Posterior cingulate gyrus (tissue), 11 donors: ENCODE measurements at places on chromosomes 12 and 14.

GRCh38 chr12:32145096-32145495 is 38.4 kb downstream of the BICD1 start:
- DNase-seq = no peak

- DNase-seq = no peak
These were observed 221.8 kb downstream of the PRKD1 start for GRCh38 chr14:29705801-29706200.

DNA sequence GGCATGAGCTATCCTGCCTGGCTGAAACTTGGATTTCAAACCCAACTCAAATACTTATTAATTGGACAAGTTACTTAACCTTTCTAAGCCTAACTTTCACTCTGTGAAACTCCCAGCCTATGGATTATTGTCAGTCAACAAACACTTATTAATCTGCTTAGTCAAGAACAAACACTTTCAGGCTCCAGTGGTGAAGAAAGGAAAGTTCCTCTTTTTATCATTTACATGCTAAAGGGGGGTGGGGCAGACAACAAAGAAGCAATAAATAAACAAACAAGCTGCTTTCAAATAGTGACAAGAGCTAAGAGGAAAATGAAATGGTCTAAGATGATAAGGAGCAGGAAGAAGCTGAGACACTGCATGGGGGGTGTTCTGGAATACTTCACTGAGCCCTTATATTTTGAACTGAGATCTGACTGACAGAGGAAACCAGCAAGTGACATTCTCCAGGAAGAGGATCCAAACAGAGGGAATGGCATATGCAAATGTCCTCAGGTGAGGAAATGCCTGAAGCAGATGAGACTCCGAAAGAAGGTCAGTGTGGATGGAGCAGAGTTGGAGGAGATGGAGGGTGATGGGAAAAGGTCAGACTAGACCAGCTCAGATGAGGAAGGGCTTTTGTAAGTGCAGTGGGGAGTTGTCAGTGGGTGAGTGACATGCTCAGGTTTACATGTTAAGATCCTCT is 259.6 kb downstream of the ITPR2 start:
- no peak for DNase-seq

DNA sequence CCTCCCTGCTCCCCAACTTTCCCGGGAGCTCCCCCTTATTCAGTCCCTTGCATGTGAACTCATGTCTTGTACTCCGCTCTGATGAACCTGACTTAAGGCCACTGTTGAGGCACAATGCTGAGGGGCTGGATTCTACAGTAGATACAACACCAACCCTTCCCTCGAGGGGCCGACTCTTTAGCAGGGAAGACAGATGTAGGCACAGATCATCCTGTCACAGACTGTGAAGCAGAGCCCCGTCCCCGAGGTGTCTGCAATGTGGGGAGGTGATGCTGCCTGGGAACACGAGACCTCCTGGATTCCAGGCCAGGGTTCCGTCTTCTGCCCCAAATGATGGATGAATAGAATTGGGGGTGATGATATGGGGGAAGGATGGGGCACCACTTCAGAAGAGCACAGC is 175.1 kb downstream of the CHST11 start:
- no peak for DNase-seq

DNA sequence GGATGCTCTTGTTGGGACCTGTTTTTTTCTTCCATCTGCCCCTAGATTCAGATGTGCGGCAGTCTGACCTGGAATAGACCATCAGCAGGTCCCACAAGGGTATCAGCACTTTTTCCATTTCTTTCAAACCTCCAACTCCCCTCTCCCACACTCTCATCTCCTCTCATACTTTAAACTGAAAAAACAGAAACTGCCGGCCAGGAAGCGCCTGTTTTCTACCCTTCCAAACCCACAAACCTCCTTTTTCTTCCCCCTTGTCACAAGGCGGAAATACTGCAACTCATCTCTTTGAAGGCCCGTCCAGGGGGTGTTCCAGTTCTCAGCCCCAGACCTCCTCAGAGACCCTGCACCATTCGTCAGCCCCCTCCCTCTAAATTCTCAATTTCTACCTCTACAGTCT is 62.5 kb upstream of the FKBP4 start:
- DNase-seq = no peak

DNA sequence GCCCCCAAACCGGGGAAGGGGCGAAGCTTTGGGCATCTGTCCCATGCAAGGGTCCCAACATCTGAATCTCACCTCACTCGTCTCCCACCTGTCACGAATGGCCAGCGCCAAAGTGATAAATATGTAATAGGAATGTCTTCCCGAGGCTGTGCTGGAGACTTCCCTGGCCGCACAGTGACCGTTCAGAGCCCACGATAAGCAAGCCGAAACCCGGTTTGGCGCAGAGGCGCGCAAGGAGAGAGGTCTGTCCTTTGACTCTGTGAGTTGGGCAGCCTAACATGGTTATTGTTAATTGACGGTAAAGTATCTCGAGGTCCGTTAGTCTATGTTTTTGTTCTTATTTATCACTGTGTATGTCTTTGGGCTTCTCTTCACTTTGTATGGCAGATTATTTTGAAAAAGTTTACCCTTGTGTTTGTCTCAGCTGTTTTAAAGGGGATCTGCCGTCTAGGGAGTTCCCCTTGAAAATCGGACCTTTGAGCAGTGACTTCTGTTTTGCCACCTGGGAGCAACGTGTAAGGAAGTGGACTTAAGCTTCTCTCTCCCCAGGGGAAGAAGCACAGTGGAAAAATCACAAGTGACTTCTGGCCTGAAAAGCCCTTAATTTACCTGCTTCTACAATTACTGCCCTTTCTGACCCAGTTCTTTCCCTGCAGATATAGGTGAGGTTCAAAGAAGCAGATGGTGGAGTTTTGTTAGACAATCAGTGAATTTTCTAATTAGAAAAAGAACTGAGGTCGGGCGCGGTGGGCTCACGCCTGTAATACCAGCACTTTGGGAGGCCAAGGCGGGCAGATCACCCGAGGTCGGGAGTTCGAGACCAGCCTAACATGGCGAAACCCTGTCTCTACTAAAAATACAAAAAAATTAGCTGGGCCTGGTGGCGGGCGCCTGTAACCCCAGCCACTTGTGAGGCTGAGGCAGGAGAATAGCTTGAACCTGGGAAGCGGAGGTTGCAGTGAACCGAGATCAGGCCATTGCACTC is 1.1 kb upstream of the TM9SF1 start:
- no peak for DNase-seq

GRCh38 chr12:55818140-55818728 is 393 bp downstream of the ORMDL2 start:
- DNase-seq = no peak

DNA sequence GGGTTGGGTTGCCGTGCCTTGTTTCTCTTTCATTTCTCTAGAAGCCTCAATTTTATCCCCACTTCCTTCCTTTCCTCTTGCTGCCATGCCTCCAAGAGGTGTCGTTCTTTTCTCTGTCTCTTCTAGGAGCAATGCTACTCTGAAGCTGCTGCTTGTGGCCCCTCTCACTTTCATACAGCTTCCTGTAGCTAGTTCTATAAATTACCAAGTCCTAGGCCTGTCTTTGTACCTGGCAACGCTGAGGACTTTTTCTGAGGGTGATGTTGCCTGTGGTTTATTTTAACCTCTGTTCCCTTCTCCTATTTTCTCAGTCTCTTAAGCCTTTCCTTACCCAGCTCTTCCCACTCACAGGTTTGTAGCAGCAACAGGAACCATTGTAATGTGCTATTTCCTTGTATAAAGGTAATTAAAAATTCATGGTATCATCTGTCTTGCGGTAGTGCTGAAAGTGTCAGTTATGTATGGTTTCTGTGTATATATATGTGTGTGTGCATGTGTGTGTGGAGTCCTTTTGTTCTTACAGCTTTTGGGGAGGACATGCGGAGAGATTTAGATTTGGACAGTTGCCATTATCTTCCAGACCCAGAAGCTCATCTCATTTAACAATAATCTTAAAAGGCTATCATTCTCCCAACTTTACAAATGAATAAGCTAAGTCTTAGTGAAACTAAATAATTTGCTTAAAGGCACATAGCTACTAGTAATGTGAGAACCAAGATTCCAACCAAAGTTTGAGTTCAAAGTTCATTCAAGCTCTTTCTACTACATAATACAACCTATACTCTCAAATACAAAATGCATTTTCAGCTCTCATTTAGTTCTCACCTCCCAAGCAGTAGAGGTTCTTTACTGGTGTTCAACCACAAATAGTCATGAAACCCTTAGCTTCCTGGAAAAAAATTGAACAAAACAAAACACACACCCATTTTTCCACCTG is 43.8 kb downstream of the DDHD1 start:
- no peak for DNase-seq

DNA sequence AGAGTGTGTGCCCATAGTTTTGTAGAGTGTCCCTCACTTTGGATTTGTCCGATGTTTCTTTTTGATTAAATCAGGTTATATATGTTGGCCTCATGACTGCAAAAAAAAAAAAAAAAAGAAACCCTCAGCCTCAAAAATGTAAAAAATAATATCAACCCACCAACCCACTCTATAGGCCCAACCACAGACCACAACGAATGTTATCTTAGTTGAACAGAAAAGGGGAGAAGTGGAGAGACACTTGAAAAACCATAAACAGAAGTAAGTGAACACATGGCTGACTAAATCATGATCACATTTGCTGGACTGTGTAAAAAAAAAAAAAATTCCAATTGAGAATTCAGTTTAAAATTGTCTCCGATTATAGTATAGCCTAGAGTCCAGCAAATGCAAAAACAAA is 45.5 kb upstream of the ST8SIA1 start:
- DNase-seq = no peak

GRCh38 chr12:53046655-53047220 is 3.1 kb upstream of the TNS2 start:
- peak; percentile 81 for DNase-seq

DNA sequence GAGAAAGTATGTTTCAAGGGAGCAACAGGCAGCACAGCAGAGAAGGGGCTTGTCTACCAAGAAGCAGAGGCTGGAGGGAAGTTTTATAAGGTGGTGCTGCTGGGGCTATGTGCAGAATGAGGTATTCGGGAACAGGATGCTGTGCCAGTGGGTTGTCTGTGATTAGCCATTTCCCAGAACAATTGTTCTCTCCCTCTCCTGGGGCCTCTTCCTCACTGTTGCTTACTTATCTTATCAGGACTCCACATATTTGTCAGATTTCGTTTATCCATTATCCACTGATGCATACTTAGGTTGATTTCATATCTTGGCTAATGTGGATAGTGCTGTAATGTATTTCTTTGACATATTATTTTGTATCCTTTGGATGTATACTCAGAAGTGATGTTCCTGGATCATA is 195.1 kb upstream of the RTL1 start:
- DNase-seq = no peak

DNA sequence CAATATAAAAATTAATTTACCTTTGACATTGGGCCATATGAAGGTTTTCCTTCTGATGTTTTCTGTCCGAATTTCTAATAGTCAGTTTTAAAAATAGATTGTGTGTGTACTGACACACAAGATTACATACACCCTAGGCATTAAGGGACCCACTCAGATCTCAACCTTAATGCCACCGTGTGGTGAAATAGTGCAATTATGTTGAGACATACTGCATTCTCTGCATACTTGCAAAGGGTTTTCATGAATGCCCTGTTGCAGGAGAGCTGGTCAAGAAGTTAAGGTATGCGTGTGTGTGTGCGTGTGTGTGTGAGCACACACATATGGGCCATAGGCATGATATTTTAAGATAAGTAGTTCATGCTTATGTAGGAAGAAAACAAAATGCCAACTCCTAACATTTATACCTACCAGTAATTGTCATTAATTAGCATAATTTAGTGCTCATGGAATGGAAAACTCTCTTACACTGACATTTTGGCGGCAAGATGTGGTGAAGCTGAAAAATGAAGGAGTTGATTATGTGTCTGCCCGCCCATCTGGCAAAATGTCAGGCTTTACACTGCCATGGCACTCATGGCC is 58.8 kb downstream of the PIK3C2G start:
- DNase-seq = no peak

GRCh38 chr12:120037851-120038250 is 48.8 kb downstream of the BICDL1 start:
- no peak for DNase-seq

GRCh38 chr14:102317564-102318248 is 1.8 kb upstream of the ZNF839 start:
- no peak for DNase-seq

- no peak for DNase-seq
These were observed 28.3 kb downstream of the C12orf75 start for GRCh38 chr12:105358789-105359188.

GRCh38 chr12:27869567-27869966 is 89.5 kb upstream of the MANSC4 start:
- no peak for DNase-seq

DNA sequence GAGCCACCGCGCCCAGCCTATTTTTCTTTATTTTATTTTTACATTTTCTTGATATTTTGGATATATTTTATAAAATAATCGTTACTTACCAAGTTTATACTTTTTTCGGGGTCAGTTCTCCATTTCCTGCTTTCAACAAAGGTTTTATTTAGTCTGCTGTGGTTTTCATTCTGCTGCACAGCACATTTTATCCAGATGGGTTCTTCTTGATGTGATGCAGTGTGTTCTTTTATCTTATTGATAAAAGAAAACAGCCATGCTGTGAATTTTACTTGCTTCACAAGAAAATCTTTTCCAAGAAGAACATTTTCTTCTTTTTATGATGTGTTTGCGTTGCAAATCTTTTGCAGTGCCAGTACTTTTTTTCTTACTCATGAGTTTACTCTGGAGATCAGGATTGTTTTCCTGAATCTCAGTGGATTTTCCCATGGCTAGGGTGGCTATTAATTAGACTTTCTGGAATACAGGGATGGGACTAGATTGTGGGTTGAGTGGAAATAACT is 192.5 kb downstream of the ADGRD1 start:
- no peak for DNase-seq

- no peak for DNase-seq
These were observed 21.0 kb downstream of the KTN1 start for GRCh38 chr14:55600784-55601561.

- DNase-seq = no peak
These were observed 70.1 kb downstream of the SYNE2 start for GRCh38 chr14:63922696-63923421.

DNA sequence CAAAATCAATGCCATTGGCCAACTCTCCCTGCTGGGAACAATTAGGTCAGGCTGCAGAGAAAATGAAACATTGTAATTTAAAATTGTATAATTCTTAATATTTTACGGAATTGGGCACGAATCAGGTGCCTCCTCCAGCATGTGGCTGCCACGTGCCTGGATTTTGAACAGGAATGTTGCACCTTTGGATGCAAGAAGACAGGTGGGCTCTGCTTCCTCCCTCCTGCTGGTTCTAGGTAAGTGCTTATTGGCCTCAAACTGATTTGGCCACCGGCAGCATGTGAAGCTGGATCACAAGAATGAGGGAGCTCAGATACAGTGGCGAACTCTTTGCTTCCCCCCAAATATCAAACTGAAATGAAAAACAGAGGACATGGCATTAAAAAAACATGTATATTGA is 1559.9 kb upstream of the FLRT2 start:
- DNase-seq = no peak

GRCh38 chr12:60324746-60325145 is 728.9 kb downstream of the SLC16A7 start:
- DNase-seq = no peak

- no peak for DNase-seq
These were observed 65.0 kb upstream of the ASPG start for GRCh38 chr14:104020471-104020870.

- no peak for DNase-seq
These were observed 30.9 kb downstream of the LRTM2 start for GRCh38 chr12:1851151-1851701.

GRCh38 chr12:12486661-12487240 is 75.9 kb downstream of the DUSP16 start:
- DNase-seq = no peak

- DNase-seq = no peak
These were observed 2.2 kb downstream of the SLC38A2 start for GRCh38 chr12:46370380-46370734.
